ENCODE measurements at places on chromosomes 11 and 22. TPM values are rescaled to one million over a fixed set of nuclear protein-coding genes. Genes with fewer than 3 reads are reported as not detected.

- peaks cover 17% of the 10 kb centered on the region for H3K27me3 ChIP-seq
- H3K36me3 ChIP-seq, result no peaks in the 10 kb centered on the region
- H3K4me1 ChIP-seq, result no peaks in the 10 kb centered on the region
- H3K4me3 ChIP-seq, result no peak overlapping the region
These were observed 982.2 kb downstream of the BRD1 start for GRCh38 chr22:48845356-48845936.

DNA sequence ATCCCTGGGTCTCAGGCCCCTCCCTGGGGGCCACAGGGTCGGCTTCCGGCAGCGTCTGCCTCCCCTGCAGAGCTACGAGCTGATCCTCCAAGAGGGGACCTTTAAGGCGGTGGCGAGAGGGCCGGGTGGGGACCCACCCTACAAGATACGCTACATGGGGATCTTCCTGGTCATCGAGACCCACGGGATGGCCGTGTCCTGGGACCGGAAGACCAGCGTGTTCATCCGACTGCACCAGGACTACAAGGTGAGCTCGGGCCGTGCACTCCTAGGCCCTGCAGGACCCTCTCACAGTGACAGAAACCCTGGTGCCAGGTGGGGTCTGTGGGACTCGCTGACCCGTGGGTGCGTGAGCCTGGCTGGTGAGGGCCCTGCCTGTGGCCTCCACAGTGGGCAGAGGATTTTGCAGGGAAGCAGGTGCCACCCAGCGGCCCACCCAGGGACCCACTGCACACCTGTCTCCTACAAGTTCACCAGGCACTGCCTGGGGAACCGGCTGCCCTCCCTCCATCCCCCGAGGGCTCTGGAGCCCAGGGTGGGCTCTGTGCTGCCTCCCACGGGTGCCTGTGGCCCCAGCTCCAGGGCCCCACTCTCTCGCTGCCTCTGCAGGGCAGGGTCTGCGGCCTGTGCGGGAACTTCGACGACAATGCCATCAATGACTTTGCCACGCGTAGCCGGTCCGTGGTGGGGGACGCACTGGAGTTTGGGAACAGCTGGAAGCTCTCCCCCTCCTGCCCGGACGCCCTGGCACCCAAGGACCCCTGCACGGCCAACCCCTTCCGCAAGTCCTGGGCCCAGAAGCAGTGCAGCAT is 13.7 kb downstream of the MUC5B start:
- H3K27me3 ChIP-seq, result no peaks in the 10 kb centered on the region
- H3K27ac ChIP-seq, result no peak overlapping the region
- no peak overlapping the region for H3K4me3 ChIP-seq
- H3K36me3 ChIP-seq, result no peaks in the 10 kb centered on the region

- H3K27me3 ChIP-seq, result peaks cover 7% of the 10 kb centered on the region
- H3K4me1 ChIP-seq, result no peaks in the 10 kb centered on the region
- H3K36me3 ChIP-seq, result no peaks in the 10 kb centered on the region
- DNase-seq, result no peak
- no peak overlapping the region for H3K4me3 ChIP-seq
- no peak overlapping the region for H3K27ac ChIP-seq
These were observed 159.4 kb downstream of the BUD13 start for GRCh38 chr11:116613206-116613875.

GRCh38 chr11:101115671-101116160 is 13.9 kb downstream of the PGR start:
- H3K27ac ChIP-seq, result no peak overlapping the region
- no peaks in the 10 kb centered on the region for H3K27me3 ChIP-seq
- no peaks in the 10 kb centered on the region for H3K4me1 ChIP-seq
- no peak overlapping the region for H3K4me3 ChIP-seq
- no peak for DNase-seq
- no peaks in the 10 kb centered on the region for H3K36me3 ChIP-seq

DNA sequence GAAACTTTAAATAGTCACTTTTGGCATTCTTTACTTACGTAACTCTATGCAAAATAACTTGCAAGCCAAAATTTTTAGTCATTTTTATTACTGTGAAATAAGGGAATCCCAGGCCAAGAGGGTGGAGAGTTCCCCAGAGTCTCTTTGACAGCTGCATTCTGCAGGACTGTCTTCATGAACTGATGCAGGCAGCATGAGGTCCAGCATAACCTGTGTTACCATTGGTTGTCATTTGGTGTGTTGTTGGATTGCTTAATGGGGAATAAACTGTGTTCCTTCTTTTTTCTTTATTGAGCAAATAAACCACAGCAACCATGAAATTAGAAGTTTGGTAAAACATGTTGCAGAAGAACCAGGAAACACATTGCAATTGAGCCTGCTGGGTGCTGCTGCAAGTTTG is 24.6 kb downstream of the MMP27 start:
- no peak overlapping the region for H3K4me3 ChIP-seq
- no peaks in the 10 kb centered on the region for H3K4me1 ChIP-seq
- H3K27ac ChIP-seq, result no peak overlapping the region
- H3K27me3 ChIP-seq, result peaks cover 20% of the 10 kb centered on the region
- H3K36me3 ChIP-seq, result no peaks in the 10 kb centered on the region
- DNase-seq, result no peak

- H3K4me3 ChIP-seq, result no peak overlapping the region
- no peaks in the 10 kb centered on the region for H3K27me3 ChIP-seq
- peaks cover 4% of the 10 kb centered on the region for H3K4me1 ChIP-seq
- H3K36me3 ChIP-seq, result no peaks in the 10 kb centered on the region
- no peak overlapping the region for H3K27ac ChIP-seq
- DNase-seq, result no peak
These were observed 6.4 kb downstream of the BAIAP2L2 start for GRCh38 chr22:38104084-38104483.

DNA sequence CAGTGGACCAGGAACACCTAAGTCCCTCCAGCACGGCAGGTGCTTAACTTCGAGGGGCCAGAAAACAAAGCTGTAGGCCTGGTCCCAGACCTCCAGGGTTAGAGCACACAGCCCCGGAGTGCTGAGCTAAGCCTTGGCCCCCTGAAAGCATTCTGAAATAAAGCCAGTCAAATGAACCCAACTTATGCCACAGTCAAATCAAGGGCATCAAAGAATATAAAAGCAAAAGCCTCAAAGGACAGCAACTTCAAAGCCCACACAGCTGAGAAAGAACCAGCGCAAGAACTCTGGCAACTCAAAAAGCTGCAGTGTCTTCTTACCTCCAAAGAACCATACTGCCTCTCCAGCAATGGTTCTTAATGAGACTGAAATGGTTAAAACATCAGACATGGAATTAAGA is 39.1 kb downstream of the TMEM123 start:
- DNase-seq, result no peak
- H3K4me3 ChIP-seq, result no peak overlapping the region
- H3K27ac ChIP-seq, result peak overlapping the region; percentile 52
- H3K4me1 ChIP-seq, result peaks cover 90% of the 10 kb centered on the region

- no peaks in the 10 kb centered on the region for H3K36me3 ChIP-seq
- H3K27ac ChIP-seq, result no peak overlapping the region
These were observed 67.5 kb downstream of the C11orf58 start for GRCh38 chr11:16805938-16806337.

DNA sequence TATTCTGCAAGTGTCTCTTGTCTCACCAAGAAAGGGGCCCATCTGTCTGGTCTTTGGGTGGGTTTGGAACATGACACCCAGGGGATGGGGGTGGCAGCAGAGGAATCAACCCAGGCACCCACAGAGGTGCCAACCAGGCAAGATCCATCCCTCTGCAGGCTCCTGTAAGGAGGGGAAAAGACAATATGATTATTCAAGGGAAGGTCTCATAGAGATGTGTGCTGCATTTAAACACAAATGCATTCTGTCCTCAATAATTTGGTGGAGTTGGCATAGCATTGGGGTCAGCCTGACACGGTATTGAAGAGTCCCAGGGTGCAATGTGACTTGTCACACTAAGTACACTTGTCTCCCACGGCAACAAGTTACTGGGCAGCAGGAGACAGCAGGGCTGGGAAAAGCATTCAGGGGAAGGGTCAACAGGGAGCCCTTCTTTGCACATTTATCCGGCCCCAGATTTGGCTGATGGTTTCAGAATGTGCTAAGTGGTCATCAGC is 33.1 kb upstream of the SPON1 start:
- H3K4me3 ChIP-seq, result no peak overlapping the region
- no peaks in the 10 kb centered on the region for H3K27me3 ChIP-seq
- peaks cover 21% of the 10 kb centered on the region for H3K4me1 ChIP-seq
- H3K36me3 ChIP-seq, result no peaks in the 10 kb centered on the region
- no peak for DNase-seq

DNA sequence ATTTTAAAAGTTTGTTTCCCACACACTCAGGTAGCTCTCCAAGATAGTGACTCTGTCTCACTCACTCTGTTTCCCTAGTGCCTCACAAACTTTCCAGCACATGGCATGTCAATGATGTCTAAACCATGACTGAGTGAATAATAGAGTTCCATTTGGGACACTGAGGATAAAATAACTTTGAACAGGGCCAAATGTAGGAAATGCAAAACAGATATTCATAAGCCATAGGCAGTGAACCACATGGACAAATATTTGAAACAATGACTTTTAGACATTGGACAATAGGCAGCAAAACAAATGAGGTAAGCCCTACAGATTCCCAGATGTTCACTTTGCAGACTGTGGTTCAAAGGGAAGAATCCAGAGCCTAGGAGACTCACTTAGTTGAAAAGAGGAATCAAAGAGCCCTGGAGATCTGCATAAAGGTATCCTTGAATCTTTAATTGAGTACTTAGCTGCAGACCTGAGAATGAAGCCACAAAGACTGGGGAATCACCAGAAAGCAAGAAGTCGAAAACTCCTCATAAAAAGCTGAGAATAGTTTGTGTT is 173.3 kb downstream of the FAM76B start:
- peaks cover 10% of the 10 kb centered on the region for H3K36me3 ChIP-seq
- H3K27me3 ChIP-seq, result no peaks in the 10 kb centered on the region
- H3K27ac ChIP-seq, result no peak overlapping the region
- no peak overlapping the region for H3K4me3 ChIP-seq
- no peak for DNase-seq
- peaks cover 4% of the 10 kb centered on the region for H3K4me1 ChIP-seq

- peaks cover 3% of the 10 kb centered on the region for H3K27me3 ChIP-seq
- H3K4me3 ChIP-seq, result no peak overlapping the region
- H3K36me3 ChIP-seq, result no peaks in the 10 kb centered on the region
- H3K27ac ChIP-seq, result no peak overlapping the region
These were observed 190.0 kb downstream of the GRIA4 start for GRCh38 chr11:105799728-105800462.

Gene OR5AR1
- total RNA-seq, result not detected

Gene ZC3H12C
- 1.6 TPM for total RNA-seq

Gene APOA1
- total RNA-seq, result not detected

Gene APOL5
- not detected for total RNA-seq

Gene ALG8
- 85.2 TPM for total RNA-seq

Gene CCDC134
- total RNA-seq, result 14.7 TPM

Data from activated CD4-positive, alpha-beta T cell treated with anti-CD3 and anti-CD28 coated beads for 36 hours (primary cell).